ENCODE measurements at places on chromosomes 16 and 17.

GRCh38 chr16:64406770-64407181 is 715.1 kb downstream of the CDH11 start:
- no peak for DNase-seq

DNA sequence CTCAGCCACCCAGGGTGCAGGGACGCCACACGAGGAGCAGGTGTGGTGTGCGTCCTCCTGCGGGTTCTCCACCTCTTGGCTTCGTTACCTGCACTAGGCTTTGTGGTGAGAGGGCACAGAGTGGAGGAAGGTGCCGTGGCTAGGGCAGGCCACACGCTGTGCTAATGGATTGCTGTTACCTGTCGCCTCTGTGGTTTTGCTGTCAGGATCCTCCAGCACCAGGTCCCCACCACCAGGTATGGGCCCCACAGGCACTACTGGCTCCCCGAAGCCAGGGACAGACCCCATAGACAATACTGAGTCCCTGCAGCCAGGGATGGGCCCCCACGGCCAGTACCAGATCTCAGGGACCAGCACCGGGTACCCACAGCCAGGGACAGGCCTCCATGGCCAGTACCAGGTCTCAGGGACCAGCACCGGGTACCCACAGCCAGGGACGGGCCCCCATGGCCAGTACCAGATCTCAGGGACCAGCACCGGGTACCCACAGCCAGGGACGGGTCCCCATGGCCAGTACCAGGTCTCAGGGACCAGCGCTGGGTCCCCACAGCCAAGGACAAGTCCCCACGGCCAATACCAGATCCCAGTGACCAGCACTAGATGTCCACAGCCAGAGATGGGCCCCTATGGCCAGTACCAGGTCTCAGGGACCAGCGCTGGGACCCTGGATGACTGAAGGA is 315.6 kb downstream of the SEC14L1 start:
- DNase-seq: no peak

GRCh38 chr16:2270588-2271470 is 2.9 kb upstream of the RNPS1 start:
- no peak for DNase-seq

GRCh38 chr16:1817716-1818115 is 8.9 kb downstream of the HAGH start:
- DNase-seq: no peak

- peak; percentile 96 for DNase-seq
These were observed 8.9 kb downstream of the UBTF start for GRCh38 chr17:44210342-44211192.

DNA sequence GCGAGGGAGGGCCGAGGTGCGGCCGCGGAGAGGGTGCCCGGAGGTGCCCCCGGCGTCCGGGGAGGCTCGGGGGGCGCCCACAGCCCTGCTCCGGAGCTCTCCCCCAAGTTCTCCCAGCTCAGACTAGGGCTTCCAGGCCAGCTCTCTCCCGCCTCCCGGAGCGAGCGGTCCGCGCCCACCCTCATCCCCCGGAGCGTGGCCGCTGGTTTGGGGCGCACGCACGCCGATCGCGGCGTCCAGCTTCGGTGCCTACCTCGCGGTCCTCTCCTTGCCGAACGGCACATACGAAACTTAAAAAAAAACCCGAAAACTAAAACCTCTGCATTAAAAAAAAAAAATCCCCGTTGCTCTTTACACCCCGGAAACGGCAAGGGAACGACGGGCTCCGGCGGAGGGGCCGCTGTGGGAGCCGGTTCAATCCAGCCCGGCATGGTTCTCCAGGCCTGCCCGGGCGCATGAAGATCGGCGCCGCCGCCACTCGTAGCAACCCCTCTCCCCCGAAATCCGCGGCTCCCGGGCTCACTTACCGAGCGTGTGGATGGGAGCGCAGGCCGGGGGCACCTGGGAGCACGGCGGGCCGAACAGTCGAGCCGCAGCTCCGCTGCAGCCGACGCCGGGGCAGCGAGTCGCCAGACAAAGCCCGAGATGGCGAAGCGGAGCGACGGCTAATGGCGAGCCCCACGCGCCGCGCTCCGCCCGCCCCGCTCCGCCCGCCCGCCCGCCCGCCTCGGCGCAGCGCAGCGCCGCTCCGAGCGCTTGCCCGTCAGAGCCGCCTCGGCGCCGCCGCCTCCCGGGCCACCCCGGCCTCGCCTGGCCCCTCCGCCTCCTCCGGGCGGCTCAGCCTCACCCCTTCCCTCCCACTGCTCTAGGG is 973 bp upstream of the UBTF start:
- peak; percentile 75 for DNase-seq

DNA sequence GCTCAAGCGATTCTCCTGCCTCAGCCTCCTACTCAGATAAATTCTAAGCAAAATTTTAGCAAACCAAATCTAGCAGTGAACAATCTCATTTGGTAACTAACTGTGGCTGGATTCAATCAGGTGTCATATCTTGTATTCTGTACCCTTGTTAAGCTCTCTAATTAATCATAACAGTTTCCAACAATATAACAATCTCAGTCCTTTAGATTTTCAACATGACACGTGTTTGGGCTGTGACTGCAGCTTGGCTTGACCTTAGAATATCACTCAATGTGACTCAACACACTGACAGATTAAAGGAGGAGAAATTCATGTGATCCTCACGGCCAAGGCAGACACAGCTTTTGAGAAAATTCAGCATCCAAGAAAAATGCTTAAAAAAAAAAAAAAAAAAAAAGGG is 133.6 kb downstream of the BANP start:
- no peak for DNase-seq

DNA sequence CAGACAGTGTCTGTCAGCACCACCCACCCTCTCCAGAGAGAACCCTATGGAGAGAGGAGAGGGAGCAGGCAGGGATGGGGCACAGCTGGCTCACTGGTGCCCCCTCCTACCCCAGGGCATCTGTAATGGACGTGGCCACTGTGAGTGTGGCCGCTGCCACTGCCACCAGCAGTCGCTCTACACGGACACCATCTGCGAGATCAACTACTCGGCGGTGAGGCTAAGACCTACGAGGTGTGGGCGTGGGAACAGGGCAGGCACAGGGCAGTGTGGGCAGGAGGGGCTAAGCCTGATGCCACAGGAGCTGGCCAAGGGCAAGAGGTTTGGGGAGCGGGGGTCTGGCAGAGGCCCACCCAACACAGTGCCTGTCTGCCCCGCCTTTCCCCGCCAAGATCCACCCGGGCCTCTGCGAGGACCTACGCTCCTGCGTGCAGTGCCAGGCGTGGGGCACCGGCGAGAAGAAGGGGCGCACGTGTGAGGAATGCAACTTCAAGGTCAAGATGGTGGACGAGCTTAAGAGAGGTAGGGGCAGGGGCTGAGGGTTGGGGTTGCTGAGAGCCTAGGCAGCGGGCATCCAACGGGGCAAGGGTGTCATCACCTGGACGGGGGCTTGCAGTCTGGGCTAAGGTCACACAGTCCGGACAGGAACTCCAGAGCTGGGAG is 15.0 kb downstream of the ITGB4 start:
- DNase-seq: no peak

DNA sequence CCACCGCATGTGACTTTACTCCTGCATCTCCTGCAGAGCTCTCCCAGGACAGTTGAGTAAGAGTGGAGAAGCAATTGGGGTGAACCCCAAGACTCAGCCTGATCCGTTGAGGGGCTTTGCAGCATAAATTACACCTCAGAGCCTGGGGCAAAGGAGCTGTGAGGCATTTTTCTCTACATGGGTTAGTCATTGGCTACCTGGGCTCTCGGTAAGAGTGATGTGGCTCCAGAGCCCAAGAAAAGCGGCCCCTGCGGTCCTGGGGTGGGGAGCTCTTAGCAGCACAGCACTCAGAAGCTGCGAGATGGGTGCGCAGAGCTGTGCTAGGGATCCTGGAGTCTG is 40.4 kb upstream of the C16orf78 start:
- DNase-seq: no peak

- peak; percentile 25 for DNase-seq
These were observed 4.3 kb downstream of the EVI2B start for GRCh38 chr17:31309556-31309955.

DNA sequence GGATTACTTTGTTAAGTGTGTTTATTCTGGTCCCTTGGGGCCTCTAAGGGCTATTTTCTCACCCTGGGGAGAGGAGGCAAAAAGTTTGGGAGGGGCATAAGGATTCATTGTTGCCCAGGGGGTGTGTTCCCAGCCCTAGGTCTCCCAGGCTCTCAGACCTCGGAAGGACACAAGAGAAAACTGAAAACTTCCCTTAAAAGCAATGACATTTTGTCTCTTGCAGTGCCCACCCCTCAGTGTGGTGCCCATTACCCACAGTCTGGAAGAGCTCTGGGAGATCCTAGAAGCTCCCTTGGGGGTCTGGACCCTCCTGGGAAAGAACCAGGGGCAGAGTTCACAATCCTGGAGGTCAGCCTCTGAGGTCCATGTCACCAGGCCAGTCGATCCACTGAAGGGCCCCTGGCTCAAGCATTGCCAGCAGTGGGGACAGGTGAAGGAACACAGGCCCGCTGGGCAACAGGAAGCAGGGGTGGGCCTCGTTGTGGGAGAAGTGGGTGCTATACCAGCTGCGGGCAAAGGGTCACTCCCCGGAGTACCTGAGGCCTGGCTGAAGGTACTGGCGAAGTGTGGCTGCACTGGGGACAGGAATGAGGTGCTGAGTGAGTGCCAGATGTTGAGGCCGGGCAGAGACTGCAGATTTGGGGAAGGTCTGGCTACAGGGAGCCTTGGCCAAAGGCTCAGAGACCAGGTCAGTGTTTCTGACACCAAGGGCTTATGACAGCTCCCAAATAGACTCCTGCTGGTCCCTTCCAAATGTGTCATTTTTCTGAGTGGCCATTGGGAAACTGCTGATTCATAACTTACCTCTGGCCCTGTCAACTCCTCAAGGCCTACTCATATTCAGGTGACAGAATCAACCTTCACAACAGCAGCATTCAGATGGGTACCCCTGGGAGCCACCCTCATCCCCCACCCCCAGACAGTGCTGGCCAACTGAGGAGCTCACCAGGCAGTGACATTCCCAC is 4.6 kb upstream of the ZNF747 start:
- no peak for DNase-seq

GRCh38 chr17:16301963-16302855 is 51.1 kb downstream of the CENPV start:
- DNase-seq: no peak

DNA sequence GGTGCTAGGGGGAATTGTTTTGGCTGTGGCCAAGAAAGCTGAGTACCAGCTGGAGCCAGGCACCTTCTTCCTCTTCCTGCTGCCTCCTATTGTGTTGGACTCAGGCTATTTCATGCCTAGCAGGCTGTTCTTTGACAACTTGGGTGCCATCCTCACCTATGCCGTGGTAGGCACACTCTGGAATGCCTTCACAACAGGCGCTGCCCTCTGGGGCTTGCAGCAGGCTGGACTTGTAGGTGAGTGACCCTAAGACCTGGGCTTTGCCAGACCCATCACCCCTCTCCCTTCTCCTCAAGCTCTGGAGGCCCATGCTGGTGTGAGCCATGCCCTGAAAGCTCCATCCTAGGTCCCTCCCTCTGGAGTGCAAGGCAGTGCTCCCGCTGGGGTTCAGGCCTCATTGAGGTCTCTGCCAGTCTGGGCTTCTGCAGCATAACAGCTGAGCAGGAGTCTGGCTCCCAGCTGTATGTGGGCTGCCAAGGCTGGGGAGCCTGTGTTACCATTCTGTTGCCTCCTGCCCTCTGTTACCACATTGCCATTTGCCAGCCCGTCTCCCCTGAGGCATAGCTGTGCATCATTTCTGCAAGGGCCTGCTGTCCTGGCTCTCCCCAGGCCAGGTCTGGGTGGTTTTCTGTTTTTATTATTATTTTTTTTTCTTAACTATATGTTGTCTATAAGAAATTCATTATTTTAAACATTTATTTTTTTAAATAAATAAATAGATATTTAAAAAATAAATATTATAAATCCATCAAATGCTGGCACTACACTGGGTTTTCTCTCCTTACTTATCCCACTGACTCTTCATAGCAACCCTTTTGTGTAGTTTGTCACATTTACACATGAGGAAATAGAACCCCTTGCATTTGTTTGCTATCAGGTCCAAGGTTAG is 4.1 kb downstream of the SLC9A5 start:
- DNase-seq: no peak

GRCh38 chr16:66574081-66574480 is 5.2 kb upstream of the CMTM2 start:
- no peak for DNase-seq

GRCh38 chr17:7932949-7933348 is 943 bp downstream of the CNTROB start:
- peak; percentile 66 for DNase-seq

DNA sequence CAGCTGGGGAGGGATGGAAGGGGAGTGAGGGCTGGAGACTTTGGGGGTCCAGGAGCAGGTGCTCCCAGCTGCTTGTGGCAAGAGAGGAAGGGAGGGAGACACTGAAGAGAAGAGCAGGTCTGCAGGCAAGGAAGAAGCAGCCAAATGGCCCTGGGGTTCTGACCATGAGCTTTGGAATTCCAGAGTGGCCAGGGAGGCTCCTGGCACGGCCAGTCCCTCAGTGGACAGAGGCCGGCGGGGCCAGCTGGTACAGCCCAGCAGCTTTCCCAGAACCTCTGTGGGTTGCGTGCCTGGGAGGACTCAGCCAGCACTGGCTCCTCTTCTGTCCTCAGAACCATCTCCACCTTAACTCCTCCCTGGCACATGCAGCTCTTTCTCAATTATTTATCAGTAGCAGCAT is 233.0 kb downstream of the MSI2 start:
- DNase-seq: no peak

GRCh38 chr17:6654841-6655731 is 3.5 kb downstream of the C17orf100 start:
- DNase-seq: no peak

DNA sequence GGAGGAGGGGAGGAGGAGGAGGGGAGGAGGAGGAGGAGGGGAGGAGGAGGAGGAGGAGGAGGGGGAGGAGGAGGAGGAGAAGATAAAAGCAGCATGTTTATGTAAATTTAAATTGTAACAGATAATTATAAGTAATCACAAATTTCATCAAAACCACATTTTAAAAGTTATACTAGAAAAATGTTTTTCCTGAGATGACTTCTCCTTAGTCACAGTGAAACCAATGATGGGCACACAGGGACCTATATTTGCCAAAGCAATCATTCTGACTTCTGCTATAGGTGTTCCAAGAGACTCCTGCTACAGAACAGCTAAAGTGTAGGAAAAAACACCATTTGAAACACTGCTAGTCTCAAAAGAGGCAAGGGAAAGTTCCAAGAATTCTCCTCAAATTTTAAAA is 66.4 kb downstream of the CEP95 start:
- DNase-seq: no peak

GRCh38 chr17:41835800-41836549 is at the start of gene NT5C3B:
TSS of gene NT5C3B (minus strand) at chr17:41836232. CDS start at chr17:41836193, 39 bp downstream.
- DNase-seq: peak; percentile 92

GRCh38 chr16:23500862-23501225 is 9.4 kb downstream of the GGA2 start:
- no peak for DNase-seq

All from GM13977 (cell line).